ENCODE measurements at places on chromosomes 3 and 15.

- DNase-seq = no peak
These were observed 1.0 kb upstream of the ISY1 start for GRCh38 chr3:129161860-129162271.

GRCh38 chr3:191263850-191264249, 64.8 kb downstream of the OSTN start:
- no peak for DNase-seq

GRCh38 chr3:38608961-38609360, 40.5 kb downstream of the SCN5A start:
- DNase-seq = no peak

- no peak for DNase-seq
These were observed 99.2 kb upstream of the TRPM1 start for GRCh38 chr15:31200735-31201151.

DNA sequence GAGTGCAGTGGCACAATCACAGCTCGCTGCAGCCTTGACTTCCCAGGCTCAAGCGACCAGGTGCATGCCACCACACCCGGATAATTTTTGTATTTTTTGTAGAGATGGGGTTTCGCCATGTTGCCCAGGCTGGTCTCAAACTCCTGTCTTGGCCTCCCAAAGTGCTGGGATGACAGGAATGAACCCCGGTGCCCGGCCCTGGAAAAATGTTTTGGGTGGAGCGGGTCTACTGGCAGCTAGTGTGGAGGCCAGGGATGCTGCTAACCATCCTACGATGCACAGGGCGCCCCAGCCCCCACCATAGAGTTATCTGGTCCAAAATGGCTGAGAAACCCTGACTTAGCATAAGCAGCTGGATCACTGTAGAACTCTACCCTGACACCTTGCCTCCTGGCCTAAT, 35.4 kb downstream of the NIPA2 start:
- DNase-seq = no peak

Measured in urinary bladder (tissue), 4 donors.